ENCODE measurements at places on chromosomes 16 and 17. TPM values are rescaled to one million over a fixed set of nuclear protein-coding genes. Genes with fewer than 3 reads are reported as not detected.
A peak's percentile ranks its signal among the peaks of the same experiment; 100 is the strongest.

- no peak for DNase-seq
Measured at GRCh38 chr17:8728251-8728938, 16.2 kb downstream of the CCDC42 start.

- DNase-seq, result no peak
Measured at GRCh38 chr16:83227336-83227735, 580.4 kb upstream of the HSBP1 start.

- no peak for DNase-seq
Measured at GRCh38 chr16:88585269-88585668, 15.1 kb downstream of the ZC3H18 start.

GRCh38 chr17:49316889-49317675 lies 45.0 kb downstream of the ZNF652 start:
- DNase-seq, result no peak

- peak; percentile 60 for DNase-seq
Measured at GRCh38 chr16:89921702-89922476, 1.3 kb upstream of the TUBB3 start.

GRCh38 chr16:84115919-84116719 lies 623 bp downstream of the MBTPS1 start:
- DNase-seq, result peak; percentile 33

Gene TNFRSF17
- not detected for polyA plus RNA-seq

Gene CDR2L
- polyA plus RNA-seq, result 8.2 TPM

- no peak for DNase-seq
Measured at GRCh38 chr17:76384987-76385891, 830 bp downstream of the SPHK1 start.

Gene GRIN2A
- 6.5 TPM for polyA plus RNA-seq

DNA sequence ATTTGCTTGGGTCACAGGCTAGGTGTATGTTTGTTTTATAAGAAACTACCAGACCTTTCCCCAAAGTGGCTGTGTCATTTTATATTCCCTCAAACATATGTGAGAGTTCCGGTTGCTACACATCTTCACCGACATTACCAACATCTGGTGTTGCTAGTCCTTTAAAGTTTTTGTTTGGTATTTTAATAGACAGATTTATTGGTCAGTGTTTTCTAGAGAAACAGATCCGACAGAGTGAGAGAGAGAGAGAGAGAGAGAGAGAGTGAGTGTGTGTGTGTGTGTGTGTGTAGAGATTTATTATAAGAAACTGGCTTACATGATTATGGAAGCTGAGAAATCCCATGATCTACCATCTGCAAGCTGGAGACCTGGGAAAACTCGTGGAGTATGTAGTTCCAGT lies 31.0 kb downstream of the LDHD start:
- DNase-seq, result no peak

Gene TMEM235
- polyA plus RNA-seq, result not detected

Gene SLC16A11
- 0.67 TPM for polyA plus RNA-seq

- DNase-seq, result no peak
Measured at GRCh38 chr16:12868169-12868568, 33.2 kb upstream of the SHISA9 start.

Gene KRT39
- not detected for polyA plus RNA-seq

DNA sequence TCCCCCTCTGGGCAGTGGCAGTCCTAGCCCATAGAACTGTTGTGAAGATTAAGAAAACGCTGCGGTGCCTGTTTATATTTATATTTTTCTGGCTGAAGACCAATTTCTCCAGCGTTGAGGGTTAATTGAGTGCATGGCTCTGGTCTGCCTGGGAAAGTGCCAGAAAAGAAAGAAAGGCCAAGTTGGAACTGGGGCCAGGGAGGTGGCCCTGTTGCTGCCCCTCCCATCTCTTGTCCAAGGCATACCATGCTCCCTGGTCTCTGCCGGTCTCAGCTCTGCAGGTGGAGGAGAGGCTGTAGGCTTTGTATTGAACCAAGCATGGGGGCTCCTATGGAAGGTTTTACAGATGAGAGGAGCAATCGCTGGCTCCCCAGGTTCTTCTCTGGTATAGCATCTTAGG lies 124.7 kb downstream of the MGAT5B start:
- no peak for DNase-seq

DNA sequence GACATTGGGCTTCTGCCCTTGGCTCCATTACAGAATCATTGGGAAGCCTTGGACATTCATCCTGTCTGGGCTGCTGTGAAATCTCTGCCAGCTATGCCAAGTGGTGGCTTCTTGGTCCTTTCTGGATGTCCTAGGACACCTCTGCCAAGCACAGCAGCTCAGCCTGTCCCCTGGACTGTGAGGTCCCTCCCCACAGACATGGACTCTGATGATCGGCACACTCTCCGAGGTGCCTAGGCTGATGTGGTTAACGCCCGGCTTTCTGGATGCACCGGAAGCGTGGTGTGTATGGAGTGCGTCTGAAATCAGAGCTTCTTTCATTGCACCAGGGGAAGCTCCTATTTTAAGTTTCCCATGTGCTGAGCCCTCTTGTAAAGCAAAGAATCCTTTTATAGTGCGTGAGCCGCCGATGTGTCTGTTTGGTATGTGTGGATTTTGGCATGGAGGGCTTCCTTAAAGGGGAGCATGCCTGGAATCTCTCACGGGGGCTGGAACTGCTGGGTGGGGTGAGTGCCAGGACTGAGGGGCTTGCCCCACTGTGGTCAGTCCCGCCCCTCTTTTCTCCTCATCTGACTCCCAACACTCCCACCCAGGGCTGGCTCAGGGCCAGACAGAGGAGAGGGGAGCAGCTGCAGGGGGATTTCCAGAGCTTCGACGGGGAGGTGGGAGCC lies 7.0 kb upstream of the ARHGAP23 start:
- no peak for DNase-seq

GRCh38 chr17:57528058-57528451 lies 217.0 kb downstream of the CCDC182 start:
- DNase-seq, result peak; percentile 87

GRCh38 chr17:48244121-48244711 lies 136.7 kb downstream of the SNX11 start:
- no peak for DNase-seq

Gene CCL18
- polyA plus RNA-seq, result not detected

DNA sequence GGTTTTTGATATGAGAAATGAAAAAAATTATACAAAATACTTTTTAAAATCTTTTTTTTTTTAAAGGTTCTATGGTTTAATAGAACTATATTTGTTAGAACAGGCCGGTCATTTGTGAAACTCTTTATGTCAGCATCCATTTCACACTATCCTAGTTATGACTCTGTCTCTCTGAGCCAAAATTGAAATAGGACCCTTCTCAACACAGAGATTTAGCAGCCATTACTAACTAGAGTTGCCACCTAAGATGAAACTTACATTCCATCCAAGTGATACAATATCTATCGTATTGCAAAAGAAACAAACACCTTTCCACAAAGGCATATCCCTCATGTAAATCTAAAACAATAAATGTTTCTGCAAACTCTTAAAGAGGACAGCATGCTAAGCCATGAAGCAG lies 249.8 kb downstream of the CDH11 start:
- DNase-seq, result no peak

DNA sequence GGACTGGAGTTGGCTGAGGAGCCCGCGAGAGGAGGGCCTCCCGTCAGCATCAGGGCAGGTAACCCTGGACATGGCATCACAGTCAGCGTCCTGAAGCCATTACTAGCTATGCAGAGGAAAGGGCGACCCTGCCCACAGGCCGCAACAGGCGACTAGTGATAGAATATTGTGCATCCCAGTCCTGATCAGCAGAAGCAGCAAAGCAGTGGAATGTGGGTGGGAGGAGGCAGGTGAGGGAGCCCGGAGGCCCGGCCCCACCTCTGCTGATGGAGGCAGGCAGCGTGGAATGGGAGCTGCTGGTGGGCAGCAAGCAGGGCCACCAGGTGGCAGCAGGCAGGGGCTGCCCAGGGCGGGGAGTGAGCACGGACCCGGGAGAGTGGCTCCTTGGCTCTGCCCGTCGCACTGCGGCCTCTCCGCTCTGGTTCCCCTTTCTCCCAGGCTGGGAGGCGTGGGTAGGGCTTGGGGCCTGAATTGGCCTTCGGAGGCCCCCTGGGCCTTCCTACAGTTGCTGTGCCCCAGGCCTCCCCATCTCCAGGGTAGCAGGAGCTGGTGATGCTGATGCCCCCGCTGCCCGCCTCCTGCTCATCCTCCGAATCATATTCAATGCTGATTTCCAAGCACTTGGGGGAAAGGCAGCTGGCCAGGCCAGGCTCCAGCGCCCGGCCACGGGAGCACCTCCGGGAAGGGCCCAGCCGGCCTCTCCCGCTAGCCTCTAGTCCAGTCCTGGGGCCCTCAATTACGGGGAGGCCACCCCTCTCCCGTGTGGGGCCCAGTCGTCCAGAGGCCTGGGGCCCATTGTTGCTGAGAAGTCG lies 20.2 kb downstream of the TSPOAP1 start:
- no peak for DNase-seq

GRCh38 chr16:59259074-59259949 lies 525.2 kb upstream of the GOT2 start:
- DNase-seq, result no peak

DNA sequence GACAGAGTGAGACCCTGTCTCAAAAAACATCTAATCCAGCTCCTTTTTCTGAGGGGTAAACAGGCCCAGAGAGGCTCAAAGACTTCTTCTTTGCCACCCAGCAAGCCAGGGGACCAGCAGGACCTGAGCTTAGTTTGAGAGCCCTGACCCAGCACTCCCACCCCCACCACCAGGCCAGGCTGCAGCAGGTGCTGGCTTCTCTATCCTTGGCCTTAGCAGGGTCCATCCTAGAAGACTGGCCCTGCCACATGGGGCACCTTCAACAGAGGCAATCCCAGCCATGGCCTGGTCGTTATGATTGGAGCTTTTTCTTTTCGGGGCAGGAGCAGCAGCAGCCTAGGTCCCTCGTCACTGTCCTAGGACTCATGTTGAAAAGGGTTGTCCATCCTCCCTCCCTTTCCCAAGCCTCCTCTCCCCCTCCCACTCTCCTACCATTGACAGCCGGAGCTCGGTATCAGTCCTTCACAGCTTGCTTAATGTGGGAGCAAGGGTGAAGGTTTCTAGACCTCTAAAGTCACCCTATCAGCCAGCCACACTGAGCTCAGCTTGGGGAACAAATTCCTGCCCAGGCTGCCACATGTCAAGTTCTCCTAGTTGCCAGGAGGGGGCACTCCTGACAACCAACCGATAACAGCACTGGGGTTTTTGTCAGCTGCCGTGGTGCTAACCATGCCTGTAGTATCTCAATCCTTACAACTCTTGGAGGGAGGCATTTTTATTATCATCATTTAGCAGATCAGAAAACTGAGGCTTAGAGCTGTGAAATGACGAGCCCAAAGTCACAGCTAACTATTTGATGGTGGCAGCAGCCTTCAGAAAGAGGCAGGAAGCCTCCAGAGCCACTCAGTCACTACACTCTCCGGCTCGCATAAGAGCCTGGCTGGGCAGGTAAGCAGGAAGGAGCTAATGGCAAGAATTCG lies 11.2 kb downstream of the MRPL27 start:
- no peak for DNase-seq

- DNase-seq, result peak; percentile 19
Measured at GRCh38 chr17:7043497-7044198, at the start of gene SLC16A11. SLC16A11 (minus strand) TSS chr17:7044092; CDS start chr17:7043513, 579 bp downstream.

- DNase-seq, result no peak
Measured at GRCh38 chr17:72538901-72539352, 418.1 kb downstream of the SOX9 start.

Gene MEAK7
- 17.9 TPM for polyA plus RNA-seq

Gene ANTKMT
- polyA plus RNA-seq, result 24.3 TPM

GRCh38 chr16:22425847-22426246 lies 51.4 kb upstream of the CDR2 start:
- no peak for DNase-seq

GRCh38 chr17:17990282-17990681 lies 17.6 kb downstream of the DRC3 start:
- no peak for DNase-seq

- no peak for DNase-seq
Measured at GRCh38 chr17:49659661-49660382, 18.1 kb downstream of the SPOP start.

Gene BHLHA9
- not detected for polyA plus RNA-seq

DNA sequence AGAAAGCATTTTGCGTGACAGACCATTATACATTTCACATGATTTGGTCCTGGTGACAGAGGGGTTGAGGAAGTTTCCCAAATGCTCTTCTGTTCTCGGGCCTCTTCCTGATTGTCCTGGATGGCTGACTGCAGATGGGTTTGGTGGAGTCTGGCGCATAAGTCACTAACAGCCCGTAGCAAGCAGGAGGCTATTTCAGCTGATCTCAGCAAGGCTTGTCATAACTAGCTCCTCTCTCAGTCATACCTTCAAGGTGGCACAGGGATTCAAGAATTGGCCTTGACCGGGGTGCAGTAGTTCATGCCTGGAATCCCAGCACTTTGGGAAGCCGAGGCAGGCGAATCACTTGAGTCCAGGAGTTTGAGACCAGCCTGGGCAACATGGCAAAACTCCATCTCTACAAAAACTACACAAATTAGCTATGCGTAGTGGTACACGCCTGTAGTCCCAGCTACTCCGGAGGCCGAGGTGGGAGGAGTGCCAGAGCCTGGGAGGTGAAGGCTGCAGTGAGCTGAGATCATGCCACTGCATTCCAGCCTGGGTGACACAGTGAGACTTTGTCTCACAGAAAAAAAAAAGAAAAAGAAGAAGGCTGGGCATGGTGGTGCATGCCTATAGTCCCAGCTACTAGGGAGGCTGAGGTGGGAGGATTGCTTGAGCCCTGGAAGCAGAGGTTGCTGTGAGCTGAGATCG lies 68.9 kb upstream of the HAS3 start:
- no peak for DNase-seq

Gene GNG13
- 0.47 TPM for polyA plus RNA-seq

Gene NPIPB13
- polyA plus RNA-seq, result 37.4 TPM

DNA sequence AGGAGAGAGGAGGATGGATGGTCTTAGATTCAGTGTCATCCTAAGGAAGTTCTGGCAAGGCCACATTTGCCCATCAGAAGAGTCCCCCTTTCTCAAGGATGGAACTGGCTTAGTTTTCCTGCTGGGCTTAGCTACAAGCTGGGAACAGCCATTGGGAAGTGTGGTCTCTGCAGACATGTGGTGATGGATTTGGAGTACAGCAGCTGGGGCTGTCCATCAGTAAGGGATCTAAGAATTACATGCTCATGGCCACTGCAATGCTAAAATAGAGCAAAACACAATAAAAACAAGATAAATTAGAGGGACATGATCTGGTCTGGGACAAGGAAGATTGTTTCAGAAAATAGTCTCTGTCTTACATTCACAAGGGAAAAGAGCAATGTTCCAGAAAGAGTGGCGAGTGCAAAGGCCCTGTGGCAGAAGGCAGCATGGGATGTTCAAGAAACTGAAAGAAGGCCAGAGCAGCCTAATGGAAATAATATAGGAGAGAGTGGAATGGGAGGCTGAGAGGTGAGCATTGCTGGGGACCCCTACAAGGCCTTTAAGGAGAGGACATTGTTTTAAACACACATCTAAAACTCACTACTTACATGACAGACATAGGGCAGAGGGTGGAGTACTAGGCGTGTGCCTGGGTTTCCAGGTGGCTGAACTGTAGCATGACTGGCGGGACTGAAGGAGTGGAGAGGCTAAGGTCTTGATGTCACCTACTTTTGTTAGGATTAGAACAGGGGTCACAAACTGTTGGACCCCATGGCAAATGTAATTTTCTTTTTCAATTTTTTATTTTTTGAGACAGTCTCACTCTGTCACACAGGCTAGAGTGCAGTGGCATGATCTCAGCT lies 17.0 kb upstream of the TOX3 start:
- no peak for DNase-seq
